ENCODE measurements at places on chromosomes 13 and 19.

- DNase-seq, result no peak
These were observed at the start of gene CBY2 for GRCh38 chr13:45702088-45702487. CBY2 (plus strand) TSS chr13:45702320; CDS start chr13:45702391, 71 bp downstream.

DNA sequence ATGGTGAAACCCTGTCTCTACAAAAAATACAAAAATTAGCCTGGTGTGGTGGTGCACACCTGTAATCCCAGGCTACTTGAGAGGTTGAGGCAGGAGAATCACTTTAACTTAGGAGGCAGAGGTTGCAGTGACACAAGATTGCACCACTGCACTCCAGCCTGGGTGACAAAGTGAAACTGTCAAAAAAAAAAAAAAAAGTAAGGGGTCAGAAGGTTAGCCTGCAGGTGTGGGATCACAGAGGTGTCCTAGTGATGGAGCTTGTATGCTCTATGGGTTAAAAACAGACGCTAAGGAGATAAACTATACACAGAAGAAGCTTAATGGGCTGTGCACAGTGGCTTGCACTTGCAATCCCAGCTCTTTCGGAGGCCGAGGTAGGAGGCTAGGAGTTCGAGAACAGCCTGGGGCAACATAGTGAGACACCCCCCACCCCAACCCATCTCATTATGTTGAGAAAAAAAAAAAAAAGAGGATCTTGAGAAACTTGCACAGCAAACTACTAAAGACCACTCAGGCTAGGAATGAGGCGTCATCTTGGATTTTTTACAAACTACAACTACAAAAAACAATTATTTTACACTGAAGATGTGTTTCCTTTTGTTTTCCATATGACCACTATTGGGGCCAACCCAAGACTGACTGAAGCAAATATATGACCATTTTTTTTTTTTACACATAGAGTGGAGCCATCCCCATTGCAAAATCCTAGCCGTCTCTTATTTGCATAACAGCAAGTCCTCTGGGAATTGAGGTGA is 7.9 kb downstream of the FOSB start:
- no peak for DNase-seq

DNA sequence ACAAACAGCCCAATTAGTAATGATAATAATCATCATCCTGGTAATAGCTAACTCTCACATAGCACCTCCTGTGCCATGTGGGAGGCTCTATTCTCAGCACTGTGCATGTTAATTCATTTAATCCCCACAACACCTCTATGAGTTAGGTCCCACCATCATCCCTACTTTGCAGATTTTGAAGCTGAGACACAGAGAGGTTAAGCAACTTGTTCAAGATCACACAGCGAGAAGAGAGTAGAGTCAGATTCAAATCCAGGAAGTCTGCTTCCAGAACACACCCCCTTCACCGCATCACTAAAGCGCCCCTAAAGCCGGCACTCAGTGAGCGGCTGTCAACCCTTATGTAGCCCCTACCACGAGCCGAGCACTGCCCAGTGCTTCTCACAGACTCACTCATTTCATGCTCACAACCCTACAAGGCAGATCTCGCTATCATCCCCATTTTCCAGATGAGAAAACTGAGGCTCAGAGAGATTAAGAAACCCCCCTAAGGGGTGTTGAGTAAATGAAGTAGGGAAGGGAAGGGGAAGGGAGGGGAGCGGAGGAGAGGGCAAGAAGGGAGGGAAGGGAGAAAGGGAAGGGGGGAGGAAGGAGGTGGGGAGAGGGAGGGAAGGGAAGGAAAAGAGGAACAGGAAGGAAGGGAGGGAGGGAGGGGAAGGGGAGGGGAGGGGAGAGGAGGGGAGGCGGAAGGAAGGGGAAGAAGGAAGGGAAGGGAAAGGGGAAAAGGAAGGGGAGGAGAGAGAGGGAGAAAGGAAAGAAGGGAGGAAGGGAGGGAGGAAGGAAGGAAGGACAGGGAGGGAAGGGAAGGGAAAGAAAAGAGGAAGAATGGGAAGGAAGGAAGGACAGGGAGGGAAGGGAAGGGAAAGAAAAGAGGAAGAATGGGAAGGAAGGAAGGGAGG is 16.4 kb downstream of the EMP3 start:
- no peak for DNase-seq

- DNase-seq, result no peak
These were observed 162.1 kb downstream of the GPC6 start for GRCh38 chr13:93388701-93389100.

DNA sequence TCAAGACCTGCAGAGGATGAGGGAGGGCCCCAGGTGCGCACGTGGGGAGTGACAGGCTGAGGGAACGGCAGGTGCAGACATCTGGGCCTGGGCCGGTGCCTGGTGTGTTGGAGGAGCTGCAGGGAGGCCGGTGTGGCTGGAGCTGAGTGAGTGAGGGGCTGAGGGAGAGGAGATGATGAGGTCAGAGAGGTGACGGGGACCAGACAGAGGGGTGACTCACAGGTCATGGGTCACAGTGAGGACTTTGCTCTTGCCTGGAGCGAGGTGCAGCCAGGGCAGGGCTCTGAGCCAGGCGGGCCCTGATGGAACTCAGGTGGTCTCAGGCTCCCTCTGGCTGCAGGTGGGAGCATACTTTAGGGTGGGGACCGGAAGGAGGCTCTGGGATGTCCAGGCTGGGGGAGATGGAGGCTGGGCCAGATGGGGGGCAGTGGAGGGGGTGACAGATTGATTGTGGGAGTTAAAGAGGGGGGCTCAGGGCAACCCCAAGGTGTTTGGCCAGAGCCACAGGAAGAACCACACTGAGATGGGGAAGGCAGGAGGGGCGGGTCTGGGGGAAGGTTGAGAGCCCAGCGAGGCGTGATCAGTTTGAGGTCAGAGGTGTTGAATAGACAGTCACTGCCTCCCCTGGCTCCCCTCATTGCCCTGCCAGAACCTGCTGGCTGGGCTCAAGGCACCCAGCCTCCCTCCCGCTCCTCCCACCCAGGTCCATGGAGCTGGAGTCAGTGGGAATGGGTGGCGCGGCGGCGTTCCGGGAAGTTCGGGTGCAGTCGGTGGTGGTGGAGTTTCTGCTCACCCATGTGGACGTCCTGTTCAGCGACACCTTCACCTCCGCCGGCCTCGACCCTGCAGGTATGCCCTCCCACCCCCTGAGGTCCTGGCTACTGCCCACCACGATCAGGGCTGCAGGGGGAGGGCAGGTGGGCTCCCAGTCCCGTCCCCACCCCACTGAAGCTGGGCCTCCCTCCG is 8.4 kb downstream of the ARHGAP33 start:
- DNase-seq, result no peak

DNA sequence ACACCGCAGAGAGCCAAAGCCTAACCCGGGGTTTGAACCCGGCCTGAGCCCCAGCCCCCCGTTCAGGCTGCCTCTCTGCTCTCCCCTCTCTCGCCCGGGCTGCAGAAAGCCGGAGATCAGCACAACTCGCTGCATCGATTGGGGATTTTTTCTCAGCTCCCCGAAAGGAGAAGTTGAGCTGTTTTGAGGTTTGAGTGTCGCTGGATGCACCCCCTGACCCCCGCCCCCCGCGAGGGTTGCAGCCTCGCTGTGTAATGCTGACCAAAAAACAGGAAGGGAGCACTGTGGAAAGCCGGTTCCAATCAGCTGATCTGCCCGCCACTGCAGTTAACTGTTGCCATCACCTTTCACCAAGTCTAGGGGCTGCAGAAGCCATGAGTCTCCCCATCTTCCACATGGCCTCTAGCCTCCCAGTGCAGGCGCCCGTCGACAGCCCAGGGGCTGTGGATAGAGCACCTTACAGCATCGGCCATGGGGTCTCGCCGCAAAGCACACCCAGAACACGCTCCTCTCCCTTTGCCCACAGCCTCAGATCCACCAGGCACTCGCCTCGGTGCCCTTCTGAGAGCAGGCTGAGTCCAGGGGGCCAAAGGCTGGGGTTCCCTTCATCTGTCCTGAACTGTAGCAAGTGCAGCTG is 34.5 kb downstream of the MYO9B start:
- DNase-seq, result no peak

- no peak for DNase-seq
These were observed 16.2 kb upstream of the CPB2 start for GRCh38 chr13:46121033-46121432.

Measured in urothelium cell line (cell line).